ENCODE measurements at places on chromosomes 3 and 15.

DNA sequence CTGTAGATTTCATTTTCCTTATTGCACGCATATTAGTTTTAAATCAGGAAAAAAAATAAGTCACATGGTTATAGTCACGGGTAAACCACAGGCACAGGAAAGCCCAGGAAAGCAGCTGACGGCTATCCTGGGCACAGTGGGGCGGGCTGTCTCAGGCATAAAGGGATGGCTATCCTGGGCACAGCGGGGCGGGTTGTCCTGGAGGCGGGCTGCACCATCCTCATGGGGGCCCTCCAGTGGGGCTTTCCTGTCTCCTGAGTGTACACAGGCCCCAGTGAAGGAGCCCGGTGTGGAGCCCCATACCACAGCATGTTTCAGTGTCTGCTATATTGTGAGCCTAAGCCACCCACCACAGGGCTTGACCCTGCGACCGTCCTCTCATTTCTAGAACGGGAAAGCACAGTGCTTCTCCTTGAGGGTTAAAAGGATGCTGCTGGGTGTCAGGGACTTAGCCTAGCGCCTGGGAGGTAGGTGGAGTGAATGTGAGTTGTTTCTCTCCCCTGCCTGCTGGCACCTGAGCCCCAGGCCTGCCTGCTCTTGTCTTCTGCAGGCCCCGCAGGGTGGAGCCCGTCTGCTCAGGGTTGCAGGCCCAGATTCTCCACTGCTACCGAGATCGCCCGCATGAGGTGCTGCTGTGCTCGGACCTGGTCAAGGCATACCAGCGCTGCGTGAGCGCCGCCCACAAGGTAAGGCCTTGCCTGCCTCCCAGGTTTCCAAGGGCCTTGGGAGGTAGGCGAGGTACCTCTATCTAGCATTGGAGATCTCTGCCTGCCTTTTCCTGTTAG, 25.9 kb upstream of the PLXNA1 start:
- H3K27me3 ChIP-seq = no peaks in the 10 kb centered on the region
- no peak overlapping the region for H3K4me3 ChIP-seq
- DNase-seq = no peak
- H3K4me1 ChIP-seq = peaks cover 21% of the 10 kb centered on the region
- no peak overlapping the region for H3K27ac ChIP-seq

DNA sequence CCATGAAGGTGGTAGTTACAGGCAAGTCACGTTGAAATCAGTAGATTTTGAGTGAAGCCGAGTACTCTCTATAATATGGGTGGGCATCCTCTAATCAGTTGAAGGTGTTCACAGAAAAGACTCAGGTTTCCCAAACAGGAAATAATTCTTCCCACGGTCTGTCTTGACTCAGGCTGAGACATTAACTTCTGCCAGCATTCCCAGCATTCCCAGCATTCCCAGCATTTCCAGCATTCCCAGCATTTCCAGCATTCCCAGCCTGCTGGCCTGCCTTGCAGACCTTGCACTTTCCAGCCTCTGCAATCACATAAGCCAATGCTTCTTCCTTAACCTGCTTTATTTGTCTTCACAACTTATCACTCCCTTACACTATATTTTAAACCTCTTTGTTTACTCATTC, 542.3 kb upstream of the ROBO2 start:
- H3K4me3 ChIP-seq = no peak overlapping the region
- H3K27me3 ChIP-seq = no peaks in the 10 kb centered on the region
- no peak overlapping the region for H3K27ac ChIP-seq

GRCh38 chr3:124273651-124274050, 281.7 kb upstream of the ROPN1 start:
- no peak for DNase-seq
- no peaks in the 10 kb centered on the region for H3K36me3 ChIP-seq
- H3K27me3 ChIP-seq = no peaks in the 10 kb centered on the region
- H3K4me3 ChIP-seq = no peak overlapping the region

DNA sequence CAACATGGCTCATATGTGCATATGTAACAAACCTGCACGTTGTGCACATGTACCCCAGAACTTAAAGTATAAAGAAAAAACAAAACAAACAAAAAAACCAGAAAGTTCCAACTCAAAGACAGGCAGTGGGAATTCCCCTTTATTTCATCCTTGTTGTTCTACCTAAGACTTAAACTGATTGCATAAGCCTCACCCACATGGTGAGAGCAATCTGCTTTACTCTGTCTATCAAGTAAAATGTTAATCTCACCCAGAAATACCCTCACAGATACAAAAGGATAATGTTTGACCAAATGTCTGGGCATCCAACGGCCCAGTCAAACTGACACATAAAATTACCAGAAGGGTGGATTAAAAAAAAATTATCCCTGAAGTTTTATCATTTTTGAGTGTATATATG, 190.9 kb upstream of the PLSCR5 start:
- no peaks in the 10 kb centered on the region for H3K36me3 ChIP-seq
- H3K4me1 ChIP-seq = no peaks in the 10 kb centered on the region
- H3K27me3 ChIP-seq = no peaks in the 10 kb centered on the region
- no peak for DNase-seq
- no peak overlapping the region for H3K27ac ChIP-seq

DNA sequence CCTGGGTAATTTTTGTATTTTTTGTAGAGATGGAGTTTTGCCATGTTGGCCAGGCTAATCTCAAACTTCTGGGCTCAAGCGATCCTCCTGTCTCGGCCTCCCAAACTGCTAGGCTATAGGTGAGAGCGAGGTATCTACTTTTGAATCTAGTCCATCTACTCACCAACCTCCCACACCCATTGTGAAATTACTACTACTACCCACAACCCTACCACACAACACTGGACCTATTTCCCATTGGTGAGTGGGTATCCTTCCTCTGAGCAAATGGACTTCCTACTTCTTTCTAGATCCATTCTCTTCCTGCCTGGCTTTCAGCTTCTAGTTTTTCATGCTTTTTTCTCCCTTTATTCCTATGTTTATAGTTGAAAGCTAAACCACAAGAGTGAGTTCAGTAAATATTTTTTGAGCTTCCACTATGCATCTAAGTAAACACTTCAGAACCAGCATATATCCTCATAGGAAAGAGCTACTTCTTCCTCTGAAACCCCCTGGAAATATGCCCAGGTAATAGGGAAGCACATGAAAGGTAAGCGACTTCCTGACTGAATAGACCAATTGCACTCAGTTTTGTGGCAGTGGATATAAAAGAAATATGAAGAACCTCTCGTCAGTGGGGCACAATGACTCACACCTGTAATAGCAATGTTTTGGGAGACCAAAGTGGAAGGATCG, 39.1 kb downstream of the MYO1E start:
- H3K36me3 ChIP-seq = no peaks in the 10 kb centered on the region
- no peak overlapping the region for H3K4me3 ChIP-seq
- no peak for DNase-seq
- H3K27ac ChIP-seq = no peak overlapping the region
- peaks cover 31% of the 10 kb centered on the region for H3K4me1 ChIP-seq
- no peaks in the 10 kb centered on the region for H3K27me3 ChIP-seq

DNA sequence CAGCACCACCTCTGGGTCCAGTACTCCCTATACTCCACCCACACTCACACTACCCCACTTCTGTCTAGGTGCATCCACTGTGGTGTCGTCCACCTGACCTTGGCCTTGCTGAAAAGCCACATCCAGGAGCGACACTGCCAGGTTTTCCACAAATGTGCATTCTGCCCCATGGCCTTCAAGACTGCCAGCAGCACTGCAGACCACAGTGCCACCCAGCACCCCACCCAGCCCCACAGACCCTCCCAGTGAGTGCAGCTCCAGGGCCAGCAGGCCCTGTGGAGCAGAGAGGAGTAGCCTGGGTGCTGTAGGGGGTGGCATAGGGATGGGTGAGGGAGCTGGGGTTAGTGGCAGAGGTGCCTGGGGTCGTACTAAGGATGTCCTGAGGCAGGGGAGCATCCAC, 19.4 kb upstream of the ALPK3 start:
- peaks cover 14% of the 10 kb centered on the region for H3K36me3 ChIP-seq
- DNase-seq = no peak
- no peak overlapping the region for H3K4me3 ChIP-seq
- H3K4me1 ChIP-seq = no peaks in the 10 kb centered on the region
- no peak overlapping the region for H3K27ac ChIP-seq

- H3K27me3 ChIP-seq = no peaks in the 10 kb centered on the region
- H3K4me3 ChIP-seq = no peak overlapping the region
- DNase-seq = no peak
- no peaks in the 10 kb centered on the region for H3K36me3 ChIP-seq
- no peak overlapping the region for H3K27ac ChIP-seq
- H3K4me1 ChIP-seq = peaks cover 13% of the 10 kb centered on the region
Observed at GRCh38 chr3:196737655-196738054, 2.0 kb upstream of the PAK2 start.

GRCh38 chr3:21020681-21021080, 730.3 kb downstream of the ZNF385D start:
- no peaks in the 10 kb centered on the region for H3K27me3 ChIP-seq
- H3K27ac ChIP-seq = no peak overlapping the region
- no peak for DNase-seq
- no peaks in the 10 kb centered on the region for H3K36me3 ChIP-seq
- H3K4me3 ChIP-seq = no peak overlapping the region
- H3K4me1 ChIP-seq = no peaks in the 10 kb centered on the region

- no peaks in the 10 kb centered on the region for H3K36me3 ChIP-seq
- no peak for DNase-seq
- no peaks in the 10 kb centered on the region for H3K4me1 ChIP-seq
- H3K27ac ChIP-seq = no peak overlapping the region
- no peak overlapping the region for H3K4me3 ChIP-seq
- H3K27me3 ChIP-seq = no peaks in the 10 kb centered on the region
Observed at GRCh38 chr15:66670762-66671580, 31.1 kb upstream of the SMAD6 start.

DNA sequence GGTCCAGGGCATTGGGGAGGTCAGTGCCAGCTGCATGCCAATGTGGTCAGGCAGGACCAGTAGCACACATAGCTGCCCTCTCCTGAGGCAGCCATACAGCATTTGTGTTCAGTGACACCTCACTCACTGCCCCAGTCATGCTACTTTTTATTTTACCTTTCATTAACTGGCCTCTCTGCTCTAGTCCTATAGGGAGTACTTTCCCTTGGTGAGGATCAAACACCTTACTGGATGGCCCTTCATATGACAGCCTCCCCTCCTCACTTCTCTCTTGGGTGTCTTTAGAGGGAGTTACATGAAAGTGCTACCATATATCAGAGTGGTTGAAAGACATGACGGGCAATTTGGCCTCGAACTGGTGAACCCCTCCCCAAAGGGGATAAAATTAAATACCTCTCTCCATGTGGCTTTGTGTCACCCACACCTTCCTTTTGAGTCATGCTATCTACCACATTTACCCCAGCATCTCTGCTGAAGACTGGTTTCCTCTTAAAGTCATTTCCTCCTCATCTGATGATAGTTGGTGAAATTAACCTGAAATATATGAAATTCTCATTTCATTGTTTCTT, 17.6 kb downstream of the RLBP1 start:
- no peak overlapping the region for H3K4me3 ChIP-seq
- H3K4me1 ChIP-seq = peaks cover 37% of the 10 kb centered on the region
- no peaks in the 10 kb centered on the region for H3K27me3 ChIP-seq
- H3K36me3 ChIP-seq = no peaks in the 10 kb centered on the region
- no peak overlapping the region for H3K27ac ChIP-seq
- DNase-seq = no peak

DNA sequence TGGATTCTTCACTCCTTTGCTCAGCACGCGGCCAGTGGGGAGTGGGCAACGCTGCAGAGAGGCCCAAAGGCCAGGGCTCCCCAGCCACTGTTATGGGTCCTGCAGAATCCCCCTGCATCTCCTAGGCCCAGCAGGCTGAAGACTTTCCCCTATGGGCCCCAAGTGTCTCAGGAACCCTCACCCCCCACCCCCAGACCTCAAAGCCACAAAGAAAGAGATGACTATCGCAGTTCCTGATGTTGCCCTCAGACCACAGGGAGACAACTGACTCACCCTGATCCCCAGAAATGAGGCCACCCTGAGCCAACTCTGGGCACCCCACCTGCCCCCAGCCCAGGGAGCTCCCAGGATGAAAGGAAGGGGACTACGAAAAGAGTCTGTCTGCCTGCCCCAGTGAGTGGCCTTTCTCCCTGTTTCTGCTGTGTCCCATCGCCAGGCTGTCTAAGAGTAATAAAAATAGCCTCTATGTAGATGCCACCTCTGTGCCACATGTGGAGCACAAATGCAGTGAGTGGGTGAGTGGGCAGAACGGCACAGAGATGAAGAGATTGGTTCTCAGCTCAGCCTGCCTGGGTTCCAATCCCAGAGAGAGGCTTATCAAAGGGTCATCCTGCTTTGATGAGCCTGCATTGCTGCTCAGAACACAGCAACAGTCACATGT, 283.0 kb downstream of the UACA start:
- DNase-seq = no peak
- no peak overlapping the region for H3K4me3 ChIP-seq
- no peak overlapping the region for H3K27ac ChIP-seq
- no peaks in the 10 kb centered on the region for H3K36me3 ChIP-seq
- H3K4me1 ChIP-seq = peaks cover 10% of the 10 kb centered on the region

- H3K27ac ChIP-seq = no peak overlapping the region
- peaks cover 45% of the 10 kb centered on the region for H3K4me1 ChIP-seq
- H3K27me3 ChIP-seq = no peaks in the 10 kb centered on the region
- no peak for DNase-seq
Observed at GRCh38 chr3:172102123-172102882, 62.9 kb downstream of the FNDC3B start.

DNA sequence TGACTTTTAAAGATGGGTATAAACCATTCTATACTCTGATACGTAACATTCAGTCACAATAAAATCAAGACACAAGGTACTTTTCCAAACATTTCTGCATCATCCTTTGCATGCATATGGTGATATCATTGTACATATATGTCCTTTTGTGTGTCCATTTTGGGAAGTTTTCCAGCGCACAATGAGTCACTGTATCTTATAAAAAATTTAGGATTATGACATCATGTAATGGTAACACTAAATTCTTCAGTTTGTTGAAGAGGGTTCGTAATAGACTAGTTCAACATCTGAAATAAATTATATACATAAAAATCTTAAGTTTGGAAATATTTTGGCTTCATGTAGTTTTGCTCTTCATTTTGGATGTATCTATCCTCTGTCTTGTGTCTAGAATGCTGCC, 480.9 kb downstream of the ROBO1 start:
- H3K4me1 ChIP-seq = no peaks in the 10 kb centered on the region
- H3K27ac ChIP-seq = no peak overlapping the region
- no peak for DNase-seq
- no peaks in the 10 kb centered on the region for H3K27me3 ChIP-seq

GRCh38 chr15:31392761-31393401, 66.2 kb downstream of the KLF13 start:
- H3K36me3 ChIP-seq = no peaks in the 10 kb centered on the region
- H3K4me1 ChIP-seq = no peaks in the 10 kb centered on the region
- peak overlapping the region; percentile 92 for H3K27ac ChIP-seq
- peak overlapping the region; percentile 86 for H3K4me3 ChIP-seq

DNA sequence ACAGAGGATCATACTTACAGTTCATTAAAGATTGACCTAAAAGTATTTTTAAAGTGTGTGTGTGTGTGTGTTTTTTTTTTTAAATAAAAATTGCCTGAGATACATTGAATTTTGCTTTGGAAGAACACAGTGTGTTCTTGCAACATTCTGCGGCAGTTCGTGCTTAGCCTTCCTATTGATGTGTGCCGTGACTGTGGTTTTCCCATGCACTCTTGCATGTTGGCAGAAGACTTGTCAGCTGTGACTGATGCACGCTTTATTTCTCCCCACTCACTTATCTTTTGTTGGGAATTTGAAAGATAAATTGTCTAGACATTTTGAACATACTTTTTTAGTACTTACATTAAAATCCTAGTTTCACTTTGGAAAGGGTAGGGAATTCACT, 136.3 kb upstream of the LRRFIP2 start:
- H3K27ac ChIP-seq = no peak overlapping the region
- no peaks in the 10 kb centered on the region for H3K27me3 ChIP-seq
- no peak for DNase-seq
- H3K4me3 ChIP-seq = no peak overlapping the region
- H3K36me3 ChIP-seq = no peaks in the 10 kb centered on the region

- H3K4me1 ChIP-seq = no peaks in the 10 kb centered on the region
- DNase-seq = no peak
- no peaks in the 10 kb centered on the region for H3K27me3 ChIP-seq
- H3K36me3 ChIP-seq = no peaks in the 10 kb centered on the region
- no peak overlapping the region for H3K4me3 ChIP-seq
Observed at GRCh38 chr3:37224879-37225278, 50.5 kb upstream of the LRRFIP2 start.

Data from tibial nerve (tissue), 4 donors.